ENCODE measurements at places on chromosomes 7 and 10. TPM values are rescaled to one million over a fixed set of nuclear protein-coding genes. Genes with fewer than 3 reads are reported as not detected.

DNA sequence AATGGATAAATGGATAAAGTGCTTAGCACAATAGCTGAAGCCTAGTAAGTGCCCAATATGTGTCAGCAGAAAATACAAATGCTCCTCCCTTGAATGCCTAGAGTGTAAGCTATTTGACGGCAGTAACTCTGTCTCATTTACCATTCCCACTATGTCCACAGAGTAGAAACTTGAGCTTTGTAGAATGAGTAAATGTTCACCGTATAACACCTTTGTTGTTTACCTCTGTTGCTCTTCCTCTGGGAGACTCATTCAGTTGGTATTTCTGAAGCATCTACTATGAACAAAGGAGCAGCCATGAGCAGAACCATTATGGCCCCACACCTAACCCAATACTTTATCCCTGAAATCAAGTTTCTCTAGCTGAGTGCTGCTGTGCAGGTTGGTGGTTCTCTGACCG is 8.4 kb upstream of the SLC16A12 start:
- no peak for DNase-seq

DNA sequence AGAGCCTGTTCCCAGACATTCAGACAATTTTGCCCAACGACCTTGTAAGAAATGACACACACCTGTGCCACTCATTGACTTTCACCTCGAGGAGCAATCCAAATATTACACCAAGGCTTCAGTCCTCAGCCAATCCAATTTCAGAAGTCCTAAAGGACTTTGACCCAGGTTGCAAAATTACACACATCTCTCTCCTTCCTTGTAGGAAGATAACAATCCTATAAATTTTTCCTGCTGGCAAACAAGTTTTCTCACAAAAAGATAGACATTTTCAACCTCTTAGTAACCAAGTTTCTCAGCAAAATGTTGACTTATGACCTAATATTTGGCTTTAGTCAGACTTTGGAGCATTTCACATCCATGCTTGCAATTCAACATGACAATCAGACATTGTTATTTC is 745.0 kb downstream of the GRID1 start:
- DNase-seq = no peak

- DNase-seq = no peak
Measured at GRCh38 chr7:80453699-80454340, 58.0 kb downstream of the GNAT3 start.

- no peak for DNase-seq
Measured at GRCh38 chr7:61111-61510, 131.3 kb upstream of the FAM20C start.

DNA sequence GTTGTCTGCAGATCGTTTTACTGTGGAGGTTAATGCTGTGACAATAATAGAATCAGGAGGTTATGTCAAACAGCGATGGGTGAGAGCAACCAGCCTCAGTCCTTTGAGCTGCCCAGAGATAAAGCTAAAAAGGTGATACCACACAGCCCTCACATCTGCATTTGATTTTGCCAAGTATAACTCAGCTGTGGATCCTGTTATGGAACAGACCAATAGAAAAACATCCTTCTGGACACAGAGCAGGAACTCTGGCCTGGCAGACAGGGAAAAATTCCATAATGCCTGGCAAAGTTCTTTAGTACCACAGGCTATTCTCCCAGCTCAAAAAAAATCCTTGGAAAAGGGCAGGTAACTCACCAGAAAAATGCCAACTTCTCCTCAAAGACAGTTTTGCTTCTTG is 87.1 kb upstream of the PDLIM1 start:
- no peak for DNase-seq

DNA sequence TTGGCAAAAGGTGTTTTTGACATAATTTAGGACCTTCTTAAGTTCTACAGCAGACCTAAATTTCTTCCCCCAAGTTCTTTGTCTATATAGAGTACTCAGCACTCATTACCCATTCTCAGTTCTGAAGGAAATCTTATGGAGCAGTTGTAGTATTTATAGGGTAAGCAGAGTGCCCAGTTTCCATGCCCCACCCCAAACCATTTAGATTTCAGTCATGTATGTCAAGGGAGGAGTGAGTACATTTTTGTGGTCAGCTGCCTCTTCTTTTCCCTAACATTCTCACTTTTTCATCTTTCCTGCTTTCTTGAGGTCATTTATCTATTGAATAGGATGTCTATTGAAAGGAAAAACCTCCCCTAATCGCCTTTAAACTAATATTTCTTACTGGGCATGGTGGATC is 83.3 kb downstream of the KAT6B start:
- no peak for DNase-seq

DNA sequence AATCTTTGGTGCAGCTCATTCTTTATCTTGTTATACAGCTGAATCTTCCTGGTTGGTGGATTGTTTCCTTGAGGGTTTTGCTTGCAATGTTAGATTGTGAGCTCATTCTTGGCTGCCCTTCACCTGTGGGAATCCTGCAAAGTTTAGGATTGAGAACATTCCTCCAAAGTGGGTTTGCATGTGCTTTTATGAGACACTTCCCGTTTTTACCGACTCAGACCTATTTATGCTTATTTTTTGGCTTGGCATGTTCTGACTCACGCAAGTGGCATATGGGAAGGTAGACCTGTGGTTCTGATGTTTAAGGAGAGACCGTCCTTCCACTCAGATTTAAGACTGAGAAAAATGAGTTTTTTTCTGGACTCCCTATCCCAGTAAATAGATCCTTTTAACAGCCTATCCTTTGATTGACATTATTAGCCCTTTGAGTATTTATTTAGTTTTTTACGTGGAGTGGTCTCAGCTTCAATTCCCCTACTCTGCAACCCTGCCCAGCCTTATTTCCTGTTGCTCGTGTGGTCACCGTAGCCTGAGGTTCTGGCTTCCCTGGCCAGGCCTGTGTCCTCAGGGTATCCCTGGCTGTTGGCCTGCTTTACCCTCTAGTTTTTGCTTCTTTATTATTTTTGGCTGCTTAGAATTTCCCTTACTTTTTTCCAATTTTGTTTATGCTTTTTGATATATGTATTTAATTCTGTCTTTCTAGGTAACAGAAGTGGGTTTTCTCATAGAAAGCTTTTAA is 13.4 kb upstream of the PRF1 start:
- DNase-seq = no peak

GRCh38 chr7:106793015-106793975 is 71.8 kb upstream of the PIK3CG start:
- DNase-seq = no peak

GRCh38 chr7:124076841-124077240 is 44.0 kb upstream of the TMEM229A start:
- no peak for DNase-seq

GRCh38 chr10:74049955-74050354 is 52.0 kb downstream of the VCL start:
- no peak for DNase-seq

DNA sequence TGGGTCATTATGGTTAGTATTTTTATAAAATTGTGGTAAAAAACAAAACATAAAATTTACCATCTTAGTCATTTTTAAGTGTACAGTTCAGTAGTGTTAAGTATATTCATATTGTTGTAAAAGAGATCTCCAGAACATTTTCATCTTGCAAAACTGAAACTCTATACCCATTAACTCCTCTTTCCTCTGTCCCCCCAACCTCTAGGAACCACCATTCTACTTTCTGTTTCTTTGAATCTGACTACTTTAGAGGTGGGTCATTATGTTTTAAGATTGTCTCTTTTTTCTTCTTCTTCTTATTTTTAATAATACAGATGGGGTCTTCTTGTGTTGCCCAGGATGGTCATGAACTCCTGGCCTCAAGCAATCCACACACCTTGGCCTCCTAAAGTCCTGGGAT is 84.1 kb downstream of the DOCK4 start:
- DNase-seq = no peak

GRCh38 chr7:47809387-47809786 is 138.9 kb downstream of the PKD1L1 start:
- DNase-seq = no peak

GRCh38 chr7:37516664-37517063 is 68.0 kb upstream of the ELMO1 start:
- DNase-seq = no peak

DNA sequence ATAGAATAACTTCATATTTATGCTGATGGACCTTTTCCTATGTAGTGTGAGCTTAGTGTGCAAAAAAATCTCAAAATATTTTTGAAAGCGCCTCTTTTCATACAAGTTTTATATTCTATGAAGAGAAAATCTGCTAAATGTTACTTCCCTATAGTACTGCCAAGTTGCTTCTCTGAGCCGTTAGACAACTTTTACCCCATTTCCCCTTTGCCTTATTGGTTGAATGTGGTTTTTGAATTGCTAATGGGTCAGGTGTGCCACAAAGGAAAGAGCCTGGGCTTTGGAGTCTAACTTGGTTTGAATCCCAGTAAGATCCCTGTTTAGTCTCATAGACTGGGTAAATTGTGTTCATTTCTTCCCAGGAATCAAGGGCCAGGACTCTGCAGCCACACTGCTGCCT is 261.5 kb downstream of the SNX10 start:
- DNase-seq = no peak

- DNase-seq = no peak
Measured at GRCh38 chr10:14093730-14094484, 236.8 kb downstream of the FRMD4A start.

- no peak for DNase-seq
Measured at GRCh38 chr10:52742731-52743130, 29.9 kb downstream of the MBL2 start.

DNA sequence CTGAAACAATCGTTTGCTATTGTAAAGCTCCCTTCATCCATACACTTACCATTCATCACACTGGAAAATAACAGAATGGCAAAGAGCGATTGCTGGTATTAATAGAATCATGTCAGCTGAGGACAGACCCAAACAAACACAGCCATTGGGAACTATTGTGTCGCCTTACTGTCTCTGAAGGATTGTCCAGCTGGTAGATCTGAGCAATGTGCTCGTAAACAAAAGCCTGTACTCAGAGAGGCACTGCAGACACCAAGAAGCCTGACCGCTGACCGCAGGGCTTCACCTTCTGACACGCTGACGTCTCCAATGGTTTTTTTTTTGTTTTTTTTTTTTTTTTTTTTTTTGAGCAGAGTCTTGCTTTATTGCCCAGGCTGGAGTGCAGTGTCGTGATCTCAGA is 151.0 kb upstream of the FRMD4A start:
- DNase-seq = no peak

Gene ATE1
- 21.9 TPM for total RNA-seq

Gene CPN1
- total RNA-seq = not detected

Gene DENND2A
- 5.3 TPM for total RNA-seq

Gene PLEKHS1
- total RNA-seq = not detected

Gene GNB2
- 318 TPM for total RNA-seq

Gene STEAP4
- not detected for total RNA-seq

Gene ZNF736
- total RNA-seq = 6.9 TPM

Measured in glomerular endothelial cell (primary cell).